ENCODE measurements at places on chromosomes 13 and 19.

GRCh38 chr13:72174549-72174948 is 307.5 kb upstream of the DACH1 start:
- DNase-seq: no peak

- peak; percentile 30 for DNase-seq
Measured at GRCh38 chr19:13118424-13119193, 545 bp downstream of the NACC1 start.

DNA sequence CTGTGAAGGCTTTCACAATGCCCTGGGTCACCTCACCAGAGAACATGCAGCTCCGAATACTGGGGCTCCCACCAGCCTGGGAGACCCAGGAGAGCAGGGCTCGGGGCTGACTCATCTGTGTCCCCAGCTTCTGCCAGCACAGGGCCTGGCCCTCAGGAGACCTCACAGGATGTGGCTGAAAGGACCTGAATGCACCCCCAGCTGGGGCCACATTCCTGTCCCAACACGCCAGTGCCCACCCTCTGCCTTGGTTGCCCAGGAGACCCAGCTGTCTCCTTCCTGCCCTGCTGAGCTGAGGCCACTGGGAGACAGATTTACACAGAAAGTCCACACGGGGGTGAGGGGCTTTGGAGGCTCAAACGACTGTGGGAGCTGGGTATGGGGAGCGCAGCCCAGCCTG is 11.9 kb downstream of the BCAT2 start:
- no peak for DNase-seq

- DNase-seq: no peak
Measured at GRCh38 chr13:40428354-40428753, 238.1 kb downstream of the FOXO1 start.

DNA sequence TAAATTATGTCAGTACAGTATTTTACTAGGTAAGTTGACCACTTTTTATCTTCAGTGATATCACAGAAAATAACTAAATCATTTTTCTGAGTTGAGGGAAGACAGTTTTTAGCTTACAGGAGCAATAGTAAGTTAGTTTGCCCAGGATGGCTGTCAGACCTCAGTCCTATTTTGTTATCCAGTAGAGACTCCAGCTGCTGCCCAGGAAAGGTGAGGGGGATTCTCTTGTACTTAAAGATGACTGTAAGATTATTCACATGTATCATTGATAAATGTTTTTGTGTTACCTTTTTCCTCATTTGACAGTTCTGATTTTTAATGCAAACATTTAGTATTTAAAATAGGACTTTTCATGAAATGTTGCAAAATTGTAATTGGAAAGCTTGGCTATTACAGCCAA is 14.5 kb upstream of the GPR183 start:
- DNase-seq: no peak

DNA sequence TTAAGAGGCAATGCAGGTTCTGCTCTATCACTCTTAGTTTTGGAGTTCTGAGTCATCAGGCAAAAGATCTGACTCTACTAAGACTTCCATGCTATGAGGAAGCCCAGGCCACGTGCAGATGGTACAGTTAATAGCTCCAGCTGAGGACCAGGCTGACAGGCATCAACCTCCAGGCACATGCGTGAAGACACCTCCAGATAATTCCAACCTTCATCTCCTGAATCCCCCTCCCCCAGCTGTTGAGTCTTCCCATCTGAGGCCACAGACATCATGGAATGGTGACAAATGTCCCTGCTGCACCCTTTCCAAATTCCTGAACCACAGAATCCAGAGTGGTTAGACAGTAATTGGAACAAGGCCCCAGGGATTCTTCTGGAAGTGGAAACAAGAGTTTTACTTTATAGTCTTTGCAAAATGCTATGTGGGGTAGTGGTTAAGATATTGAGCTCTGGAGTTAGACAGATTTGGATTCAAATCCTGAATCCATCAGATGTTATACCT is 183.8 kb downstream of the KLF5 start:
- DNase-seq: no peak

- no peak for DNase-seq
Measured at GRCh38 chr19:33399081-33399744, 25.7 kb downstream of the CEBPG start.
